Osteocyte (in vitro differentiated cells): ENCODE measurements at places on chromosomes 6 and 20. TPM values are rescaled to one million over a fixed set of nuclear protein-coding genes. Genes with fewer than 3 reads are reported as not detected.
A peak's percentile ranks its signal among the peaks of the same experiment; 100 is the strongest.

The MRS2 gene
- total RNA-seq, result 17.5 and 18.5 TPM in 2 replicates

DNA sequence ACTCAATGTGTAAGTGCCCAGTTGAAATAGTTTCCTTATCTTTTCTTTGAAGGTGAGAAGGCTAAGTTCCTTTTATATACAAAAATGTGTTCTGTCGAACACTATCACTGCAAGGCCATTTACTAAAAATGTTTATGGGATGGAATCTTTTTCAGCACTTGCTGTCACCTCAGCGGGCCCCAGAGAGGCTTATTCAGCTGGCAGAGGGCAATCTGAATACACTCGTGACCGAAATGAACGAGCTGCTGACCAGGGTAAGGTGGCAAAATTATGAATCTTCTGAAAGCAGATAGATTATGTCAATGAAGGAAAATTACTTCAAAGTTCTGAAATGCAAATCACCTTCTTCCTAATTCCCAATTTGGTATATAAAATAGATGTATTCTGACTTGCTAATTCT, 340.2 kb downstream of the ARHGAP18 start:
- H3K4me3 ChIP-seq, result no peak overlapping the region
- no peaks in the 10 kb centered on the region for H3K36me3 ChIP-seq
- no peak for DNase-seq
- H3K4me1 ChIP-seq, result peaks cover 8% of the 10 kb centered on the region
- H3K27me3 ChIP-seq, result peaks cover 36% of the 10 kb centered on the region
- no peak overlapping the region for H3K27ac ChIP-seq

- H3K27me3 ChIP-seq, result peaks cover 3% of the 10 kb centered on the region
- peak overlapping the region; percentile 8 for H3K27ac ChIP-seq
- no peaks in the 10 kb centered on the region for H3K36me3 ChIP-seq
- DNase-seq, result no peak
- H3K4me3 ChIP-seq, result peak overlapping the region; percentile 76
Observed at GRCh38 chr6:19692506-19693298, 144.5 kb upstream of the ID4 start.

GRCh38 chr6:79313254-79313653, 78.8 kb upstream of the HMGN3 start:
- H3K27me3 ChIP-seq, result peaks cover 25% of the 10 kb centered on the region
- H3K4me1 ChIP-seq, result no peaks in the 10 kb centered on the region
- no peaks in the 10 kb centered on the region for H3K36me3 ChIP-seq
- no peak overlapping the region for H3K4me3 ChIP-seq

The CALHM5 gene
- total RNA-seq, result 4.9 and 5.6 TPM in 2 replicates

GRCh38 chr20:36128463-36129159, 25.9 kb upstream of the EPB41L1 start:
- no peak overlapping the region for H3K4me3 ChIP-seq
- no peak overlapping the region for H3K27ac ChIP-seq
- no peaks in the 10 kb centered on the region for H3K36me3 ChIP-seq
- peaks cover 16% of the 10 kb centered on the region for H3K4me1 ChIP-seq
- no peak for DNase-seq
- no peaks in the 10 kb centered on the region for H3K27me3 ChIP-seq

DNA sequence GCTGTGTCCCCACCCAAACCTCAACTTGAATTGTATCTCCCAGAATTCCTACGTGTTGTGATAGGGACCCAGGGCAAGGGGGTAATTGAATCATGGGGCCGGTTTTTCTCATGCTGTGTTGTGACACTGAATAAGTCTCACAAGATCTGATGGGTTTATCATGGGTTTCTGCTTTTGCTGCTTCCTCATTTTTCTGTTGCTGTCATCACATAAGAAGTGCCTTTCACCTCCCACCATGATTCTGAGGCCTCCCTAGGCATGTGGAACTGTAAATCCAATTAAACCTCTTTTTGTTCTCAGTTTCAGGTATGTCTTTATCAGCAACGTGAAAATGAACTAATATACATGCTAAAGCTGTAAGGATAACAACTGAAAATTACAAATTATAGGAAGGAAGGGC, 88.3 kb downstream of the CDYL start:
- no peak for DNase-seq
- H3K27me3 ChIP-seq, result no peaks in the 10 kb centered on the region
- H3K4me1 ChIP-seq, result no peaks in the 10 kb centered on the region
- no peak overlapping the region for H3K27ac ChIP-seq
- H3K36me3 ChIP-seq, result peaks cover 26% of the 10 kb centered on the region

- no peaks in the 10 kb centered on the region for H3K36me3 ChIP-seq
- H3K4me3 ChIP-seq, result no peak overlapping the region
- no peak overlapping the region for H3K27ac ChIP-seq
- H3K27me3 ChIP-seq, result peaks cover 8% of the 10 kb centered on the region
- DNase-seq, result no peak
Observed at GRCh38 chr6:123022975-123023374, 26.9 kb downstream of the CLVS2 start.

The NHSL1 gene
- 19.0 and 21.2 TPM in 2 replicates for total RNA-seq

DNA sequence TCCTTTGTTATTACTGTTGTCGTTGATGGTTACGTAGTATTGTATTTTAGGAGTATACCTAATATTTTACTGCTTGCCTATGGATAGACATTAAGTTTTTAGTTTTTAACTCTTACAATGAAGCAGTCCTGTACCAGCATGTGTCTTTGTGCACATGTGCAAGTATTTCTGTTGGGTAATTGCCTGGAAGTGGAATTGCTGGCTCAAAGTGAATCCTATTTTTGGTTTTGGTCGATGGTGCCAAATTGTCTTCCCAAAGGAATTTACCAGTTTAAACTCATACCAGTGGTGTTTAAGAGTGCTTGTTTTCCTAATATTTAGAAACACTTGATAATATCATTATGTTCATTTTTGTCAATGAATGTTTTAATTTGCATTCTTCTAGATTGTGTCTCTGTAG, 75.5 kb downstream of the ANKS1A start:
- H3K36me3 ChIP-seq, result peaks cover 3% of the 10 kb centered on the region
- no peak for DNase-seq
- no peak overlapping the region for H3K27ac ChIP-seq
- H3K4me3 ChIP-seq, result no peak overlapping the region

The PHF20 gene
- total RNA-seq, result 38.1 and 42.1 TPM in 2 replicates

The SFT2D1 gene
- total RNA-seq, result 30.8 and 34.0 TPM in 2 replicates

DNA sequence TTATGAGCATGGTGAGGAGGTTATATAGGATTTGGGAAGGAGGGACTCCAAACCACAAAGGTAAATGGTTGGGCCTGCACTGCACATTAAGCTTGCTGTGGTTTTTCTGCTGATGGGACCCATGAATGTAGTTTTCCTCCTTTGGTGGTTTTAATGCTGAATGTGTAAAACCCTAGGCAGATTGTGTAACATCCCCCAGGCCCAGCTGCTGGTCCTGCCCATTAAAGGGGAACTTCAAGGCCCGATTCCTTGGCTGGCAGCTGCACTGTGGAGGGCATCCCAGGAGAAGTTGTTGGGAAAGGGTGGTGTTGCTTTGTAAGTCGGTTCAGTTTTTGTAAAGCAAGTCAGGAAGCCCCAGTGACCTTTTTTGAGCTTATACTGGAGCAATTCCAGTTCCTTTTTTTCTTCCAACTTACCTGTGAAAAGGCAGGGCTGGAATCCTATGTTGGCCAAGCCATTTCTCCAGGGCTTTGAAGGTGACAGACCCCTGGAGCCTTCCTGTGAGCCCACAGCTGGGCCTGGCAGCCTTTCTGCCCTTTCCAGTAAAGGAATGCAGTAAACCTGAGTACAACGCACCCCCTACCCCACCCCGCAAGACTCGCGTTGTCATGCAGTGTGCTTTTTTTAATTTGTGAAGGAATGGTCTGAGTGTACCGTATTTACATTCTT, 43.1 kb upstream of the NAA20 start:
- H3K4me1 ChIP-seq, result peaks cover 63% of the 10 kb centered on the region
- H3K27ac ChIP-seq, result peak overlapping the region; percentile 95
- H3K36me3 ChIP-seq, result peaks cover 18% of the 10 kb centered on the region

The PLG gene
- not detected in 2 replicates for total RNA-seq

DNA sequence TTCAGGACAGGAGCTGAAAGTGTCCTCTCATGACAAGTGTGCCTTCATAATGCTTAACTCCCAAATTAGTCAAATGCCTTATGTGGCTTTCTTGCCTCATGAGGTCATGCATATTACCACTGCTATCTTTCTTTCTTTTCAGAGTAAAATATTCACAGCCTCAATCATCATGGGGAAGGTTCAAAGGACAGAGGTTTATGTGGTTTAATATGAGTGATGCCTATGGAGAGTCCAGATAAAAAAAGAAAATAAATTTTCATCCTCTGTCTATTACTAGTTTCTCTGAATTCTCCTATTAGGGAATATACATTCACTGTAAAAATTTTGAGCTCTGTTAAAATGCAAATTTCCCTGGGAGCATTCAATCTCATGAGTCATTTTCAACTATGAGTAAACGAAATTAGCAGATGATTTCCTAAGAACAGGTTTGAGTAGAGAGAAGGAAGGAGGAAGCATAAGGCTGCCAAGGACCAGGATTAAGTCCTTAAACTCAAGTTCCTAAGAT, 396.9 kb upstream of the ADGRB3 start:
- peaks cover 39% of the 10 kb centered on the region for H3K4me1 ChIP-seq
- DNase-seq, result no peak
- no peaks in the 10 kb centered on the region for H3K27me3 ChIP-seq
- no peaks in the 10 kb centered on the region for H3K36me3 ChIP-seq

The ZNF334 gene
- 3.7 and 4.7 TPM in 2 replicates for total RNA-seq
